Cerebellar nuclear complex (tissue), 1 donor: ENCODE measurements at places on chromosomes 2 and 18.

GRCh38 chr2:108455571-108455970 is 6.6 kb downstream of the GCC2 start:
- DNase-seq: no peak

GRCh38 chr2:55430211-55430975 is 10.7 kb upstream of the CCDC88A start:
- DNase-seq: no peak

DNA sequence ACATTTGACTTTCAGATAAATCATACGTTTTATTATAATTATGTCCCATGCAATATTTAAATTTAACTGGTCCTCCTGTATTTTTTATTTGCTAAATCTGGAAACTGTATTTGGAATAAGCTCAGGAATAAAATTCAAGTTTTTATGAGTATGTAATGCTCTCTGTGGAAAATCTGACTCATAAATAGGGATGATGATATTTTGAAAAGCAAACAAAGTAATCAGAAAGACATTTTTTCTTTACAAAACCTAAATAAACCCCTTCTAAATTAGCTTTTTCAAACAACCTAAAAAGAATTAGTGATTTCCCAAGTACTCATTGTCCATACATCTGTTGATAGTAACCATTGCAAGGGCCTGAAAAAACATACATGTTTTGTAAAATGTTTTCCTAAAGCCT is 41.1 kb downstream of the ASB1 start:
- DNase-seq: no peak

DNA sequence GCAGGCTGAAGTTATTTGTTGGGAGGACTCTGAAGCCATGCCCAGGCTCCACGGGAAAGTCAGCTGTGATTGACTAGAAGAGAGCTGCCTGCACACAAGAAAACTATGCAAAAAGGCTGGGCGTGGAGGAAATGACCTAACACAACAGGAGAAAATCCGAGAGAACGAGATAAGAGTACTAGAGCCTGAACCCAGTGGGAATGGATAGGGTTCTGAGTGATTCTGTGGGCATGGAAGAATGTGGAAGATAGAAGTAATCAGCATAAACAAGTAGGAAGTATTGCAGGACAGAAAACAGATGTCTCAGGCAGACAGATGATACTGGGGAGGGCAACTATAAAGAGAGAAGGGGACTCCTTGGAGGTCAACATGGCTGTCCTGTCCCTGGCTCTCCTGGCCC is 12.1 kb upstream of the COPS8 start:
- no peak for DNase-seq

GRCh38 chr2:171274757-171275156 is 114.1 kb upstream of the TLK1 start:
- DNase-seq: no peak

- no peak for DNase-seq
Measured at GRCh38 chr2:57965219-57965618, 81.4 kb upstream of the VRK2 start.

DNA sequence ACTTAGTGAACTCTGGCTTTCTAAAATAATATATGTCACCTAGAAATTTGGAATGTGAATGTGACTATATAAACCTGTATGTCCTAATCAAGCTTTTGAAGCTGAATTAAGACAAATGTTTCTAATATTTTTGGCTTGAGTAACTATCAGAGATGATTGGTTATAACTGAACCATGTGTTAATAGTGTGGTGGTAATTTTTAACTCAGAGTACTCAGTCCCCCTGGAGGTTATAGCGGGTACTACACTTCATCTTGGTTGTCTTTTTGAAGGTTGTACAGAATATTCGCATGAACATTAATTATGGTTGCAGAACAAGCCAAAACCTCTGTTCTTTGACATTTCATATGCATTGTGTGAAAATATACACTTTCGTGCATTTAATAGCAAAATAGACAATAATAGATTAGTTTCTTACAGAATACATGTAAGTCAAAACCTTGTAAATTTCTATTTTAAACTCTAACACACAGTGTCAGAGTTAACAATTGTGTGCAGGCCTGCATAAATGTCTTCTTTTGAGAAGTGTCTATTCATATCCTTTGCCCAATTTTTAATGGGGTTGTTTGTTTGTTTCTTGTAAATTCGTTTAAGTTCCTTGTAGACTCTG is 86.0 kb downstream of the OSBPL6 start:
- no peak for DNase-seq

DNA sequence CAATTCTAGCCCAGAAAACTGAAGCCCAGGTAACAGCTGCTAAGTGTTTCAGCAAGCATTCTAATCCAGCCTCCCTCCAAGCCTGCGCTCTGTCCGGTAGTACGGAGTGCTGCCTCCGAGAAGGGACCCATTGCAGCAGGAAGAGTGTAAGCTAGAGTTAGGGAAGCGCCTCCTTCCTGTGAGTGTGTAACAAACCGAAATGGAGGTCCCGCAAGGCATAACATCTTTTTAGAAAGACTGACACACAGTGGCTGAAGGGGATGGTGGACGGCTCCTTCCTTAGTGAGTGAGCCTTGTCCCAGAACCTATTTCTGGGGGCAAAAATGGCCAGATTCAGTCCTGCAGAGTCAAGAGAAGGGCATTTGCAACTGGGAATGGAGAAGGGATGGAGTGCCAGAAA is 12.2 kb downstream of the PKDCC start:
- no peak for DNase-seq

DNA sequence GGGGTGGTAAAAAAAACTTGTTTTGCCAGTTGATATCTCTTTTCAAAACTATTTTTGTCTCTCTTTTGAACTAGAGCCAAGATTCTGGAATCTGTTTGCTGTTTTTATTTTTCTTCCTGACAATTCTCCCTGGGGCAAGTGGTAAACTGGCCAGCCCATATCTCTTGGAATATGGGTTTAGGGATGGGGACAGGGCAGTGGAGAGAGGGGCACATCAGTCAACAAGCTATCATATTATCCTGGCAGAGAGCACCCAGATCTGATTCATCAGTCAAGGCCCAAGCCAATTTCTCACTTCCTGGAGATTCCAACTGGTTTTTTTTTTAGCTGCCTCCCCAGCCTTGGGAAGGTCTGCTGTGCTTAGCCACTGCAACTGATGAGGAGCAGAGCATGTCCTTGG is 52.3 kb downstream of the ARHGAP28 start:
- DNase-seq: no peak

DNA sequence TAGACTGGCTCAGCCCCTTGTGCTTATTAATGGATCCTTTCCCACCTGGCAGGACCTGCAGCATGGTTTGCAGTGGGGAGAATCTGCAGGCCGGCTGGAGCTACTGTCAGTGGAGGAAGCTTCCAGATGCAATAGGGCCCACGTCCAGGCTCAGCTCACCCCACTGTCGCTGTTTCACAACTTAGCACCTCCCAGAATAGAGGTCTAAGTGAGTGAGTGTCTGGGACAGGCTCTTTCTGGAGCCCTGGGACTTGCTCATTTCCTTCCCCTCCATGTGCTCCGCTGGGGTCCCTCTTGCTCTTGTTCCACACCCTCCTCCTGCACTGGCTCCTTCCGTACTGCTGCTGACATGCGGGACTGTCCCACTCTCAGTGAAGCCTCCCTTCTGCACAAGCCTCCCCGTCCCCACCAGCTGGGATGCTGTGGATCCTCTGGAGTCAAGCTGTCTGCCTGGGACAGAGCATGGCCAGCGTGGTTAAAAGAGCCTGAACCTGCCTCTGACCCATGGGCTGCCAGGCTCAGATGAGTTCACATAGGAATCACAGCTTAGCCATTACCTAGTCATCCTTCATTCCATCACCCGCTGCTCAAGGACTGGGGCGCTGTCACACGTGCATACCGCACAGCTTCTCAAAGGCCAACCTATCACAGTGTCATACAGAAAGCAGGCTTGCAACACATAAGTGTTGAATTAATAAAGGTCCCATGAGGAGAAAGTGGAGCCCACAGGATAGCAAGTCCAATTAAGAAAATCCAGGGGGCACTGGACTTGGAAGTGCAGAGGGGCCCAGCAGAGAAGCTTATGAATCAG is 135.9 kb downstream of the ACKR3 start:
- no peak for DNase-seq

GRCh38 chr2:133954636-133955035 is 299.2 kb upstream of the MGAT5 start:
- no peak for DNase-seq
